ENCODE measurements at places on chromosomes 2 and 18.

GRCh38 chr2:69694894-69695849, 46.8 kb upstream of the ANXA4 start:
- no peak for DNase-seq

- no peak for DNase-seq
These were observed 197.8 kb upstream of the MYT1L start for GRCh38 chr2:2528846-2529245.

DNA sequence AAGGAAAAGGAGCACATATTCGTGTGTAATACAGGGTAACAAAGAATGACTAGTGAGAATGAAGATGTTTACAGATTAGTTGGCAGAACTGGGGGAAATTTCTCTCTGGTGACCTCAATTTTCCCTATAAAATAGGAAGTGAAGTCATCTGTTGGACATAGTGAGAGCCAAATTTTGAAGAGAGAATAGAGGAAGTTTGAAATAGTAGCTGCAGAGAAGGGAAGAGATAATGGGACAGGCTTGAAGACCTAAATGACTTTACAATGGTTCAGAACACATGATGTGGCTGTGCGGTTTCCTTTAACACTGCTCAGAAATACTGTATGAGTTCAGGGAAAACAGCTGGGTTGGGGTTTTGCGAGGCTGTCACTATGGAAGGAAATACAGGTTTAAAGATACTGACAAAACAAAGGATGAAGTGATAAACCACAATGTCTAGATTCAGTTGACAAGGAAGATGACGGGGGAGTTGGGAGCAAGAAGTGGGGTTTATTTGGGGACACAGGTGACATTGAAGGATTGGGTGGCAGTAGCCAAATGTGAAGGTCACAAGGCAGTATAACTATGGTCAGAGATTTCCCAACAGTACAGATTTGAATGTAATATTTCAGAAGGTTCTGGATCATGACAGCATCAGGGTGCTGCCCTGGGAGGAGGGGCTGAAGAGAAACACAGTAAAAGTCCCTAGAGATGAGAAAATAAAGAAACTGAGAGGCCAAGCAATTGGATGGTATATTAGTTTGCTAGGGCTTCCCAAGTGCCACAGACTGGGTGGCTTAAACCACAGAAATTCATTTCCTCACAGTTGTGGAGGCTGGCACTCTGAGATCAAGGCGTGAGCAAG, 82.6 kb upstream of the TANK start:
- no peak for DNase-seq

GRCh38 chr18:54183390-54183789, 41.1 kb downstream of the MBD2 start:
- DNase-seq: no peak

DNA sequence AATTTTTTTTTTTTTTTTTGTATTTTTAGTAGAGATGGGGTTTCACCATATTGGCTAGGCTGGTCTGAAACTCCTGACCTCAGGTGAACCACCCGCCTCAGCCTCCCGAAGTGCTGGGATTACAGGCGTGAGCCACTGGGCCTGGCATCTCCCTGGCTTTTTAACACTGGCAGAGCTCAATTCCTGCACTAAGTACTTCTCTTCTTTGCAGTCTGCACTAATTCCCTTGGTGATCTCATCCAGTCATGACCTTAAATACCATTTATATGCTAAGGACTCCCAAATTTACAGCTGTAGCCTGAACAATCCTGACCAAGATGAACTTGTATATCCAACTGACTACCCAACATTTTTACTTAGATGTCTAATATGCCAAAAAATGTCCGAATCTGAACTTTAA, 10.2 kb downstream of the PREPL start:
- no peak for DNase-seq

GRCh38 chr18:24015639-24016631, 1.4 kb downstream of the TTC39C start:
- no peak for DNase-seq

DNA sequence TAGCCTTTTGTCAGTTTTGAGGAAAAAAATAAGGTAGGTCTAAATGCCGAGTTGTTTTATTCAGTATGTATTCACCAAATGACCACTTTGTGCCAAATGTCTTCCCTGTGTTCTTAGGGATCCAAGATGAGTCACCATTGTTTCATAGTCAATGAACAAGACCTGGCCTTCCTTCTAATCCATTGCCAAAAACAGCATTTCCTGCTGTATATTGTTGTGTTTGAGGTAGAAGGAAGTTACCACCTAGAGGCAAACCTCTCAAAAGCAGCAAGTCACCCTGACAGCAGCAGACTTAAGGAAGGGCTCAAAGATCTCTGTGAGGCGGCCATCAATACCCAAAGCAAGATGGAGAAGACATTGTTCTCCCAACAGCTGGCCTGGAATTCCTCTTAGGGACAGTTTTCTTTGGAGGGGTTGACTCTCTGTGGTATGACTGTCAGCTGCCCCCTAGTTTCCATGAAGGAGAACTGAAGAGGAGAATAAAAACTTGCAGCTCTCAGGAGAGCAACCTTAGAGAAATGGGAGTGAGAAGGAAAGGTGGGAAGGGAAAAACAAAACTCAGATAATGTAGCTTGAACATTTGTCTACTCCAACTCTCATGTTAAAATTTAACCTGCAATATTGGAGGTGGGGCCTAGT, 328.3 kb downstream of the LRATD1 start:
- peak; percentile 33 for DNase-seq

DNA sequence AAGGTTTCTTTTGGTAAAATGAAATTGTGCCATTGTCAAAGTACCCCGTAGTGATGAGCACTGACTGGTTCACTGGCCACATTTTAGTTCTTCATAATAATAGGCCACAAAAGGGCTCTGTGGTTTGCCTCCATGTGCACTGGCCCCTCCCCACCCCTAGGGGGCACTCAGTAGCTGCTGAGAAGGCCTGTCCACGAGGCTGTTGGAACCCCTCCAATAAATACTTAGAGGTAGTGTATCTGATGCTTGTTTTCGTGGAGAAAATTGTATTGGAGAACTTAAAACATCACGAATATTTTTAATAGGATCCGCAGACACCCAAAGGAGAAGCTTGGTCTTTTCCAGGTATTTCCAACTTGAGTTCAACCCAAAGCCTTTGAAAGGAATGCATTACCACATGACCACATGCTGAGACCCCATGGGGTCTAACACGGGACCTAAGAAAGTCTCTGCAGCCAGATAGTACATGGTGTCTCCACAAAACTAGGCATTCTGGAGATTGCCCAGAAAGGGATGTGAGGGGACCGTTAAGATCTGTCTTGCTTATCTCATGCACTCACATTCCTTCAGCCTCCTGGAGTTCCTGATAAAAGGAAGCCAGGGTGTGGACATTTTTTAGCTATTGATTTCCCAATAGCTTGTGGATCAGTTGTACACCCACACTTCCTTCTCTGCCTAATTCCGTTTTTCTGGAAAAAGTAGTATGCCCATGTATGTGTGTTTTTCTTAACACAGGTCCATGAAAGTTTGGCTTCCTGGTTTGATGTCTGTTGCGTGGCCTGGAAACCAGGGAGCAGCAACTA, 28.5 kb upstream of the NOSTRIN start:
- DNase-seq: no peak

- no peak for DNase-seq
These were observed 86.8 kb downstream of the VRK2 start for GRCh38 chr2:58133395-58133794.

DNA sequence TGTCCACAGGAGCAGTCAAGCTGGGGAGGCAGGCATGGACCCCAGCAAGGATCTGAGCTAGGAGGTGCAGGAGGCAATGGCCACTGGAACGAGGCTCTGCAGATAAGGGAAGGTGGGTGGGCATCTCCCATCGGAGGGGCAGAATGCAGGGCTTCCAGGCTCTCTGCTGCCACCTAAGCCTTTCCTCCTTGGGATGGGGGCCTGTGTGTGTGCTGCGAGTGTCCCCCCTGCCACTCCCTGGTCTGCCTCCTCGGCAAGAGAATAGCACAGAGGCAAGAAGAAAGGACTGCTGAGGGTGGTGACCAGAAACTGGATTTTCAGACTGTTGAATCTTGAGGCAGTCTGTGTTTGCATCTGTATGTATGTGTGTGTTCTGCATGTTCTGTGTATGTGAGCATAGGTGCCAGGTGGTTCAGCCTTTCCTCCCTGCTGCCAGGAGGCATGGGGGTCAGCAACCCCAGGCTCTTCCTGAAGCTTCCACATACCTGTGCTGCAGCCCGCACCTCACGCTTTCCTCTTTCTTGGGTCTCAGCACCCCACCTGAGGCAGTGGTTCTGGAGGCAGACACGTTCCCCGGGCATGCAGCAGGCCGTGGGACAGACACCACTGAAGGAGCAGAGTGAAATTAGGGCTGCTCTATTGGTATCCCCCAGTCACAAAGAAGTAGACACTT, 86.7 kb downstream of the EPAS1 start:
- no peak for DNase-seq

All from epithelial cell of prostate (primary cell).